HCT116 (cell line): ENCODE measurements at places on chromosomes 16 and 17. TPM values are rescaled to one million over a fixed set of nuclear protein-coding genes. Genes with fewer than 3 reads are reported as not detected.
A peak's percentile ranks its signal among the peaks of the same experiment; 100 is the strongest.

The B4GALNT2 gene
- not detected for total RNA-seq

The RUNDC3A gene
- total RNA-seq, result 0.61 TPM

The ZNF646 gene
- 17.7 TPM for total RNA-seq

DNA sequence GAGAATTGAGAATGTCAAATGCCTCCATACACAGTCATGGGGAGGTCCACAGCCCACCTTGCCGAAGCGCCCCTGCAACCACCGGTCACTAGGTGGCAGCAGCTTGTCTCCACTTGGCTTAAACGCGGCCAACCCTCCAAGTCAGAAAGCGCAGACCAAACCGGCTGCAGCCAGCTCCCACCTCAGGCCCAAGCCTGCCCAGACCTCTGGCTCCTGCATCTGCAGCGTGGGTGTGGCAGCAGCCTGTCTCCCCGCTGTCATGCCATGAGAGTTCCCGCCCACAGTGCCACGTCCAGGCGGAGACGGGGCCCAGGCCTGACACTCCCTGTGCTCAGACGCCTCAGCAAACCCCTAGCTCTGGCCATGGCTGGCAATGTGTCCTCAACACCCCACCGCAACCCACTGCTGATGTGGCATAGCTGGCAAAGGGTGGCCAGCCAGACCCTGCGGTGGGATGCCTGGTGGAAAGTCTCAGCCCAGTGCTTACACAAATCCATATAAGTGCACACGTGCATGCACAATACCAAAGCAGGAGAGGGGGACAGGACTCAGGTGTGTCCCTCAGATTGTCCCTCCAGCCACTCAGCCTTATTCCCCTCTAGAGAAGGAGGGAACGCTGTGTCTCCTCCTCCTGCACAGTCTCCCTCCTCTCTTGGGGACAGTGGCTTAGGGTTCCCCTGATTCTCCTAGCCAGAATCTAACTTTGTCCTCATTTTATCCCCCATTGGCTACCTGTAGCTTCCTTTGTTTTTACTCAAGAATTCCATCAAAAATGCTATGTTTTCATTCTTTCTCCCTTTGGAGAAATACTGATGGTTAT lies 10.9 kb downstream of the COPZ2 start:
- H3K36me3 ChIP-seq, result no peaks in the 10 kb centered on the region
- peak overlapping the region; percentile 62 for H3K4me3 ChIP-seq
- H3K27me3 ChIP-seq, result no peaks in the 10 kb centered on the region
- H3K27ac ChIP-seq, result peak overlapping the region; percentile 64; the same call in 1 of the 2 replicates
- peaks cover 26% of the 10 kb centered on the region for H3K4me1 ChIP-seq

DNA sequence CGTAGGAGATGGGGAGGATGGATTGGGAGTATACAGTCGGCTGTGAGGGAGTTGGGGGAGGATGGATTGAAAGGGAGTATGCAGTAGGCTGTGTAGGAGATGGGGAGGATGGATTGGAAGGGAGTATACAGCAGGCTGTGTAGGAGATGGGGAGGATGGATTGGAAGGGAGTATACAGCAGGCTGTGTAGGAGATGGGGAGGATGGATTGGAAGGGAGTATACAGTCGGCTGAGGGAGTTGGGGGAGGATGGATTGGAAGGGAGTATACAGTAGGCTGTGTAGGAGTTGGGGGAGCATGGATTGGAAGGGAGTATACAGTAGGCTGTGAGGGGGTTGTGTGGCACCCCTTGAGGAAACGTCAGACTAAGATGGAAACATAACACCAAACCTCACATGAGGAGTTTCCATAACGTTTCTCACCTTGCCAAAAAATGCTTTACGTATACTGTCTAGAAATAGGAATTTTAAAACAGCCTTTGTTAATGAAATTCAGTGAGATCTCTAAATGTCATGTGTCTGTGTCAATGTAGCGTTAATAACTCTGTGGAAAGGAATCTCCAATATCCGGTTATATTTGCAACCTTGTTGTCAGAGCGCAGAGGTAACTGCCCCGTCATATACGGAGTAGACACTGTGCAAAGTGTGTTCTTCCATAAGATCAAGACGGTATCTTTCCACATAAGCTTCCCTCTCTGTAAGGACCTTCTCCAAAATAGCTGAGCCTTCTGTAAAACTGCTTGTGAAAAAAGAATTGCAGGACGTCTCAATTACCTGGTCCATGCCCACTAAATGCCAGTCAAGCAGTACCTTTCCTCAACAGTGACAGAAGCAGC lies 6.3 kb upstream of the VPS53 start:
- H3K36me3 ChIP-seq, result no peaks in the 10 kb centered on the region
- H3K27me3 ChIP-seq, result no peaks in the 10 kb centered on the region
- no peak overlapping the region for H3K4me3 ChIP-seq
- DNase-seq, result no peak
- peaks cover 3% of the 10 kb centered on the region for H3K4me1 ChIP-seq

DNA sequence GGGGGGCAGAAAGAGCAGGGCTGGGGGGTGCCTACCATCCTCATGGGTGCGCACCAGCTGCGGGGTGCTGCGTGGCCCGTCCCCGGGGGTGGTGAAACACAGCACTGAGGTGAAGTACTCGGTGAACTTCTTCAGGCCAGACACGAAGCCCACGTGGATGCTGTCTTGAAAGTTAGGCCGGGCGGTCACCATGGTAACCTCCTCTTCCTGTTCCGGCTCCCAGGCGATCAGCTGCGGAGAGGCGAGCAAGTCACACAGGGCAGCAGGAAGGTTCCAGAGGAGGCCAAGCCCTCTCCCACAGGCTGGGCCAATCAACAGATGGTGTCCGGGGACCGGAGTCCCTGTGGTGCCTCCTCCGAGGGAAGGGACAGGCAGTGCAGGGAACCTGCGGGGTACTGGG lies 90.1 kb upstream of the CDC42EP4 start:
- H3K27ac ChIP-seq, result no peak overlapping the region
- no peak for DNase-seq
- H3K4me3 ChIP-seq, result no peak overlapping the region
- H3K4me1 ChIP-seq, result no peaks in the 10 kb centered on the region
- H3K27me3 ChIP-seq, result no peaks in the 10 kb centered on the region
